ENCODE measurements at places on chromosomes 6 and 20.

- no peak for DNase-seq
Measured at GRCh38 chr20:2659547-2659946, 4.5 kb downstream of the IDH3B start.

- no peak for DNase-seq
Measured at GRCh38 chr6:118683881-118684872, 32.8 kb upstream of the CEP85L start.

DNA sequence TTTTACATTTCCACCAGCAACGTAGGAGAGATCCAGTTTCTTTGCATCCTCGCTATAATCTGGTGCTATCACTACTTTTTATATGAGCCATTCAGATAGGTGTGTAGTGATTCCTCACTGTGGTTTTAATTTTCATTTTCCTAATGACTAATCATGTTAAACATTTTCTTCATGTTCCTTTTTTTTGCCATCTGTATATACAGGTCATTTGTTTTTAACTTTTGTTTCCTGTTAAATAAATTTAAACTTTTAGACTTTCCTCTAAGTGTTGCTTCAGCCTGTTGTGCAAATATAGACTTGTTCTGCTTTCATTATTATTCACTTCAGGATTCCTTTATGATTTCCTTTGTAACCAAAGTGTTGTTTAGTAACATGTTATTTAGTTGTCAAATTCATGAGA, 697.4 kb downstream of the PTPRT start:
- no peak for DNase-seq

GRCh38 chr20:14820771-14821170, 483.4 kb upstream of the FLRT3 start:
- peak; percentile 36 for DNase-seq

GRCh38 chr6:168959696-168960095, 293.9 kb downstream of the THBS2 start:
- DNase-seq: no peak

DNA sequence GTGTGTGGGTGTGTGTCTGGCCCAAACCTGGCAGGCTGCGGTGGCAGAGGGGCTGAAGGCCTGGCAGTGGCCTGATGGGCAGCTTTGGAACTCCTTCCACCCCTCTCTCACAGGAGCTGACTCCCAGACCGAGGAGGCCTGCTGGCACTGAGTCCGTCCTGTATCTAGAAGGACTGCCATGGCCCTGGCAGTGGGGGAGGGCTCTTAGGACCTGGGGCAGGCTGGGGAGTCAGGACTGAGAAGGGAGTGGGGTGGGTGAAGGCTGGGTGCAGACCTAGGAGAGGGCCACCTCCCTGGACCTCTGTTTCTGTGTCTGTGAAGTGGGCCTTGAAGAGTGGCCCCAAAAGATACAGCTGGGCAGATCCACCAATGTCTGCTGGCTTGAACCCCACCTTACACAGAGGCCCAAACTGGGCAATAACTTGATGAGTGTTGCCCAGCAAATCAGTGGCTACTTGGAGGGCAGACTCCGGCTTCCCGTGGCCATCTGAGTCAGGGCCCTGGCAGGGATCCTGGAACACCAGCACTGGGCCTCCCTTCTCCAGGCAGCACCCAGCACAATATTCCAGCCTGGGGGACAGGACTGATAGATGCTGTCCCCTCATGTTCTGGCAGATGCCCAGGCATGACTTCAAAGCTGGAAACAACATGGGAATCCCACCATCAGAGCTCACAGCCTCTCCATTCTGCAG, 46.7 kb upstream of the BLCAP start:
- DNase-seq: no peak

DNA sequence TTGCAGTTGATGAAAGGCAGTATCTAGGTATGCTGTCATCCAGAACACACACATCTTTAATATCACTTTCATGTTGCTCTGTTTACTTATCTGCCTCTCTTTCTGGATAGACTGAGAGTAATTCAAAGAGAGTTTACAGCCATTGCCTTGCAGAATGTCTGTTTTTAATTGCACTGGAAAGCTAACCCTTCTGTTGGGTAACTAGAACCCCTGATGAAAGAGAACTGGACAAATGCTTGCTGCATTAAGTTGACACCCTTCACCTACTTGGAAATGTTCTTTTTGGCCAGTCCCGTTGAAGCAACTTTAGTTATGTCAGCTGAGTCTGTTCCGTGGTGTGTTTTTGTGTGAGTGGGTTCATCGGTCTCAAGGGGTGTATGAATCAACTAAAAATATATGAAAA, 383.8 kb upstream of the CITED2 start:
- DNase-seq: peak; percentile 78

DNA sequence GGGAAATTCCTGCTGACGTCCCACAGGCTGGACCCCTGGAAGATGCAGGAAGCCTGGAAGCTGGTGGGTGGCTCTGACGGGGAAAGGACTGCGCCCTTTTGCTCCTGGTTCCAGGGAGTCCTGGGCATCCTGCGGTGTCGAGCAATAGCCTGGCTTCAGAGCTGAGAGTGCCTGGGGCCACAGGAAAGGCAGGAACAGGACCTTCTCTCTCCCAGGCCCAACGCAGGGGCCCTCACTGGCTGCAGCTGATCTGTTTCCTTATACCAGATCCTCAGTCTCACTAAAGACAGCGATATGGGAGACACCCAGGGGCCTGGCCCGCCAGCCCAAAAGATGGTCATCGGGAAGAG, 1.4 kb downstream of the B3GALT4 start:
- DNase-seq: no peak

DNA sequence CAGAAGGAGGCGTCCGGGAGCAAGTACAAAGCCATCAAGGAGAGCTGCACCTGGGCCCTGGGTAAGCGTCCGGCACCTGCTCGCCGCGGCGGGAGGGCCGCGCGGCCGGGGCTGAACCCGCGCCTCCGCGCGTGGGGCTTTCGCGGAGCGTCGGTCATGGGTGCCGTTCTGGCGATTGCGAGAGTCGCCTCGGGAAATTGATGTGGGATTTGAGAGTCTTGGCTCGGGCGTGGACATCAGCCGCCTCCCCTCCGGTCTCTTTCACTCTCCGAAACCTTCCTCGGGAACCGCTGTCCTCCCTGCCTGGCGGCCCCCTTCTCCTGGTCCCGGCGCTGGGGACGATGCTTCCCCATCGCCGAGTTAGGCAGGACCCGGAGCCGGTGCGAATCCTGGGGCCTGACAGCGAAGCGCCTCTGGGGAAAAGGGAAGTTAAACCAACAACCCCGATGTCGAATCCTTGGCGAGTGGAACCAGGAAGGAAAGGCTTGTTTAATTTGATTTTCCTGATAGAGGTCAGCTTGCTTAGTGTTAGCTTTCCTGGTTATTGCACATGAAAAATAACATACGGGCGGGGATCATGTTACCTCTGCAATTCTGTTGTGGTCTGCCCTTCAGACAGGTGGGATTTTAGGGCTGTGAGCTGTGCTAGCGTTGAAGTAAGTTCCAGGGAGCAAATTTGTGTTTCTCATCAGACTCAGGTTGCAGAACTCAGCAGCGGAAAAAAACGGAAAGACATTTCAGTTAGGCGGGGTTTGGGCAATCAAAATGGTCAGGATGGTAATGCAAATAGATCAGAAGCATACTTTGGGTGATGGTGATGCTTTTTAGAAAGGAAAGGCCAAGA, 594 bp downstream of the ARFGEF3 start:
- no peak for DNase-seq

DNA sequence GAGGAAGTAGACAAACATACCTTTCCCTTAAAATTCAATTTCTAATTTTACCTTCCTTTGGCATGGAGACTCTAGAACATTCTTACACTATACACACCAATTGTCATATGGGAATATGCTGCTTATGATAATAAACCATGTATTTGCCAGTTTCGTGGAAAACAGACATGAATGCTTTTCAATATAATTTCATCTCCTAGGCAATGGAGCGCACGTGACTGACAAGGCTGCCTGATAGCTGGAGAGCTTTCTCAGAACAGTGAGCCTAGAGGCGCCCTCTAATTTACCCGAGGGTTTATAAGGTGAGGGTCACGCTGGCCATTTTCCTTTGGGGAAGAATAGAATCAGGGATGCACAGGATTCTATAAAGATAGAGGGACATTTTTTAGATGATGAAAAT, 56.5 kb downstream of the PRR18 start:
- no peak for DNase-seq

GRCh38 chr6:158575550-158575949, 15.7 kb downstream of the TMEM181 start:
- DNase-seq: no peak

DNA sequence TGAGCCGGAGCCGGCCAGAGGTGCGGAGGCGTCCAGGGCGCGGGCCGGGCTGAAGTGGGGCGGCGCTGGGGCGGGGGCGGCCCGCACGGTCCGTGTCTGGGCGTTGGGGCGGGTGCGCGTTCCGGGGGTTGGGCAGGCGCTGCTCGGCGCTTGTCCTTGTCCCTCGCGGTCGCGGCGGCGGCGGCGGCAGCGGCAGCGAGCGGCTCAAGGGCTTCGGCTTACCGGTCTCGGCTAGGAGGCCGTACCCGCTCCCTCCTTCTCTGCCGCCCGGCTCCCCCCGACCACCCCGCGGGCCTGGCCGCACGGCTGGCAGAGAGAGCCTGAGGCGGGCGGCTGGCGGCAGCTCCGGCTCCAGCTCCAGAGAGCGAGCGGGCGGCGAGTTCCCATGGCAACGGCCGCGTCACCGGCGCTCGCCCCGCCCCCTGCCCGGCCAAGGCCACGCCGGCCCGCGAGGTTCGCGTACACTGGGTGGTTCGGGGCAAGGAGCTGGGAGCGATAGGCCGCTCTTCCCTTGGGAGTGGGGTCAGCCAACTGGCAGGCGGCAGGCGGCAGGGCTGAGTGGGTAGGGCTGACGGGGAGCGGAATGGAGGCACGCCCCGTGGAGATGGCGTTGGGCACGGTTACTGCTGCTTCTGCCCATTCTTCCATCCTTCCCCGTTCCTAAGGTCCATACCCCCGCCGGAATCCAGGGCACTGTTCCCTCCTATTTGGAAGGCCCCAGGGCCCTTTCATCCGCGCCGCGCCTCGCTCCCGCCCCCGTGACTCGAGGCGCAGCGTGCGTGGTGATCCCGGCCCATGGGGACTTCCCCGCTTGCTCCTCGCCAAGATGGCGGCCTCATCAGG, at the start of gene LRRC73:
TSS of gene LRRC73 (minus strand) at position 363 of the 843 bp plus-strand sequence. CDS start 561 bp downstream, outside the sequence.
- DNase-seq: peak; percentile 37

- DNase-seq: no peak
Measured at GRCh38 chr6:42484261-42484660, 32.5 kb upstream of the TRERF1 start.

GRCh38 chr6:129671442-129672340, 38.3 kb downstream of the ARHGAP18 start:
- no peak for DNase-seq

DNA sequence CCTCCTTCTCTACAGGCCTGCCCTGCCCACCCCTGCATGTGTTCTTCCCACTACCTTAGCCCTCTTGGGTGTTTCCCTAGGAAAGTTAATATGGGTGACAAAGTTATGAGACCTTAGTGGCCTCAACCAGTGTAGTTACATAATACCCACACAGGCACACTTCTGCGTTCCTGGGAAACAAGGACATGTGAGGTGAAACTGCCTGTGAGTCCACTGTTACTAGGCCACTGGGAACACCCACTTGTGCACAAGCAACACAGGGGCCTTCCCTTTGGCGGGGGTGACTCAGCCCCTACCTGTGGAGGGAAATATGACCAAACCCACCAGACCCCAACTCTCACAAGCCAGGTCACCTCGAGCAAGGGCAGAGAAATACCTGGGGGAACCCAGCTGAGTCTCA, 12.8 kb downstream of the PI16 start:
- no peak for DNase-seq

- no peak for DNase-seq
Measured at GRCh38 chr20:17622086-17622850, 52.4 kb downstream of the DSTN start.

DNA sequence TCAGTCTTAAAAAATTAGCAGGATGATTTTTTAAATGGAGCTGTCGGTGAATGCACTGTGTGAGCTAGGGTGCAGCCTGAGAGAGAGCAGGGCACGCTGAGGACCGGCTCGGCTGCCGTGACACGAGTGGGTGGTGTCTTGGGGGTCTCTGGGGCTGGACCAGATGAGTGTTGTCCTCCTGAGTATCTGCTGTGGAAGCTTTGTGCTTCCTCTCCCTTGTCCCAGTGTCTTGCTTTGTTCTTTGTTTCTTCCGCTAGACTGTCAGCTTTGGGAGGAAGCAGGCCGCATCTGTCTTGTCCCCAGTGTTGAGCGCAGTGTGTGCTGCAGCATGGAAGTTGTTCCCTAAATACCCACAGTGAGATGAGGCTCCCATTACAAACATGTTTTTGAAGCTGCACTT, 89.4 kb downstream of the RTN4IP1 start:
- no peak for DNase-seq

GRCh38 chr6:158125271-158125670, 42.8 kb downstream of the SERAC1 start:
- no peak for DNase-seq

GRCh38 chr20:50107086-50107660, 5.8 kb downstream of the UBE2V1 start:
- no peak for DNase-seq

- DNase-seq: no peak
Measured at GRCh38 chr6:50785921-50786320, 32.8 kb upstream of the TFAP2B start.

DNA sequence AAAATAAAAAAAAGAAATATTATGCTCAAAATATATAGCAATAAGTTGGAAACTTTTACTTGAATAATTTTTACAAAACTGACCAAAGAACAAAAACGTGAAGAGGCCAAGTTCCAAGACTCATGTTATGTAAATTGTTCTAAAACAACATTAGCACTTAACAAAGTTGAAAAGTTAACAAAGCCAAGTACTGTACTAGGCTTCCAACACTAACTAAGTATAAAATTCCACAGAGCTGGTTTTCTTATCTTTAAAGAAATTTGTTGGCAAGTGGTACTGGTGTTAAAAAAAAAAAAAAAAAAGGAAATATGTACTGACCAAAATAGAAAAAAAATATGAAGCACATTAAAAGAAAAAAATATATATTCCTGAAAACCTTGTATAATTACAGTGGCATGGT, 127.8 kb downstream of the SLC16A10 start:
- DNase-seq: no peak

GRCh38 chr6:166245148-166245547, 63.0 kb downstream of the PRR18 start:
- no peak for DNase-seq

DNA sequence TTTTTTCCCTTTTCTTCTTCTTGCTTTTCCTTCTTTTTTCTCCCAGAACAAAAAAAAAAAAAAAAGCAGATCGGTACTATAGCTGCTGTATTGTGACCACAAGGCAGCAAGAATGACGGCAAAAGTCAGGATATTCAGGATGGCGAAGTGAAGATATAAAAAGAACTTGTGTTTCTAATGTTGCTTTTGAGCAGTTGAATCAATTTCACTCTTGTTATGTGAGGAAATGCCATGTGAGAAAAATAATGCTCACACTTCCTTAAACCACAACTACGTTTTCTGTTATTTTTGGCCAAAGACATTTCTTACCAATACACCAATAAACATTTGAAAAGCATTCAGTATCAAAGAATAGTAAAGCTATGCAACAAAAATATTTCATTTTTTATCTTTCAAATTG, 510.5 kb downstream of the HACE1 start:
- DNase-seq: no peak

GRCh38 chr6:145277358-145278086, 457.8 kb downstream of the EPM2A start:
- DNase-seq: no peak

- no peak for DNase-seq
Measured at GRCh38 chr6:149699150-149699549, 18.8 kb downstream of the LATS1 start.

GRCh38 chr6:67884442-67884841, 750.6 kb upstream of the ADGRB3 start:
- no peak for DNase-seq
